ENCODE measurements at places on chromosomes 13 and 19.

DNA sequence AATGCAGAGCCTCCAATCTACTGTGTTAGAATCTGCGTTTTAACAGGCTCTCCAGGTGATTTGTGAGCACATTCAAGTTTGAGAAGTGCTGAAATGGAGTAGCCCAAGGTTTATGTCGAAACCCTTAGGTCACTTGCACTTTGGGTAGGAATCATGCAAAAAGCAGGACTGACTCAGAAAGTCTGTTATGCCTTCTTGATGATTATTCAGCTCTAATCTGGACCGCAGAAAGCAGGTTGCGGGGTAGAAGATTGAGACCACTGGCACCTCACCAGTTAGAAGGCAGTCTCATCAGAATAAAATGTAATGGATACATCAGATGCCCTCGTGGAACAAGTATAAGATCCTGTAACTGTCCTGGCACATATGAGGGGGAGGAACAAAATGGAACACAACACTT is 326.3 kb downstream of the DCLK1 start:
- DNase-seq: no peak

DNA sequence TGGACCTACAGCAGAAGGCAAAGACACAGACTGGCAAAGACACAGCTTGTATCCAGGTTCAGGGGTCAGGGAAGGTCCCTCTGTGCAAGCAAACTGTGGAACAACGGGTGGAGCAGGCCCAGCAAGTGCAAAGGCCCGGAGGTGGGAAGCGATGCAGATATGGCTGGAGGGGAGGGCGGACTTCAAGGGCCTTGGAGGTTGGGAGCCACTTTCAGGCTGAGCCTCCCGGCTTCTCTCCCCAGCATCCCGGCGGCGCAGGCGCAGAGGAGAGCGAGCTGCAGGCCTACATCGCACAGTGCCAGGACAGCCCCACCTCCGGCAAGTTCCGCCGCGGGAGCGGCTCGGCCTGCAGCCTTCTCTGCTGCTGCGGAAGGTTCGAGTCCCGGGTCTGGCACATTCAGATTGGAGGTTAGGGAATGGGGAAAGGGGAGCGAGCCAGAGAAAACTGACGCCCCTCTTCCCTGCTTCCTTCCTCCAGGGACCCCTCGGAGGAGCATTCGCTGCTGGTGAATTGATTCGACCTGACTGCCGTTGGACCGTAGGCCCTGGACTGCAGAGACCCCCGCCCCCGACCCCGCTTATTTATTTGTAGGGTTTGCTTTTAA is 2.1 kb upstream of the PNPLA6 start:
- DNase-seq: no peak

GRCh38 chr13:98797456-98797855 is 45.0 kb upstream of the SLC15A1 start:
- no peak for DNase-seq

DNA sequence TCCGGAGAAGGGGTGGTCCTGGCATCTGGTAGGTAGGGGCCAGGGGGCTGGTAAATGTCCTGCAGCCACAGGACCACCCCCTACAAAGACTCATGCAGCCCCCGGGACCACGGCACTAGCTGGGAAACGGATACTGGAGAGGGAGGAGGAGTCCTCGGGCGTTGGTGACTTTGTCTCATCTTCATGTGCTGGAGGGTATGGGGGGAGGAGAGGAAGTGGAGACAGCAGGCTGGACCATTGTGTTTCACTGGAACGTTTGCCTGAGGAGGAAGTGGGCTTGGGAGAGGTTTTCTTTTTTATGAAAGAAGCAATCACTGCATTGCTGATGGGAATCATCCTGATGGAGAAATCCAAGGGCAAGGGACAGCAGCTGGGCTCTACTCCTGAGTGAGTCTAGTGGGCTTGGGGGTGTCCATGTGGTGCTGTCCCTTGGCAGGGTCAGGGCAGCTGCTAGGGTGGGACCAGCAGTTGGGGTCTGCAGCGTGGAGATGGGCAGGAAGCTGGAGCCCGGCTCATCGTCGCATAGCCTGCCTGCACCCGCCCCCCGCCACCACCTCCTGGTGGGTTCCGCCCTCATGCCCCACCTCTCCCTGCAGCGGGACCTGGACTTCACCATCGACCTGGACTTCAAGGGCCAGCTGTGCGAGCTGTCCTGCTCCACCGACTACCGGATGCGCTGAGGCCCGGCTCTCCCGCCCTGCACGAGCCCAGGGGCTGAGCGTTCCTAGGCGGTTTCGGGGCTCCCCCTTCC is 1.7 kb upstream of the ADM5 start:
- no peak for DNase-seq

DNA sequence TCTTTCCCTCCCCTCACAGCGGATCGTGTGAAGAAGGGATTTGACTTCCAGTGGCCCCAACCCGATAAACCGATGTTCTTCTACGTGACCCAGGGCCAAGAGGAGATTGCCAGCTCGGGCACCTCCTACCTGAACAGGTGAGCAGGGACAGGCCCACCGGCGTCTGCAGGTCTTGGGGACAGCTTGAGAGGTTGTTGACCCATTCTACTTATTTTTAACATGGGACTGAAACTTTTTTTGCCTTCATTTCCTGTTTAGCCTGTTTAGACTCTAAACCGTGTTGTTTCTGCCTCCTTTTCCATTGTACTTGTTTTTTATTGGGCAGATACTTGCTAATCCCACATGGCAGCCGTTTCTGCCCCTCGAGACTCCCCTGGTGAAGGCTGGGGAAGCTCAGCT is 28.5 kb downstream of the UPF1 start:
- DNase-seq: no peak

DNA sequence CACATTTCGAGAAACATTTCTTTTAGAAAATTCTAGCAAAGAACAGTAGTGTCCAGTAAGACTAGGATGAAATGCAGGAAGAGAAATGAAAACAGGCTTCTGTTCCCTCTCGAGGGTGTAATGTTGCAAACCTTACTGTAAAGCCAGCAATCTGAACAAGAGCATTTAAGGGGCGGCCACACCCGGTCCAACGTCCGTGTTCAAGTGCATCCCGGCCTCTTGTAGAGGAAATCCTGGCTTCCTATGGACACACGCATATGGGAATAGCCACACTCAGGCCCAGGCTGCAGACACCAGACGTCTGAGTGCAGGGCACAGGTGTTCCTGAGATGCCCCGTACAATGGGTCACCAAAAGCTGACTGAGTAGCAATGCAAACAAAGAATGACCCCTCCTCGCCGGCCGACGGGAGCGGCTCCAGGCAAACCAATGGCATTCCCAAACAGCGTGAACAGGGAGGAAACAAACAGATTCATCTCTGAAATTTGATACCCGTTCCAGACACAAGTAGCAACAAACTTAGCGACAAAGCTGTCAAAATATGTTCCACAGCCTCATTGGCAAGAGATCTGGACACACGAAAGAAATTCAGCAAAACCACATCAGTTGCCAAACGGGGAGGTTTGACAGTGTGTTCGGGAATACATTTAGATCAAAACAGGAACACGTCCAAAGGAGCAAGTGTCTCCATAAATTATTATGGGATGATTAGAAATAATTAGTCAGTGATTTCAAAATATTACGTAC is 278.6 kb upstream of the TSHZ3 start:
- DNase-seq: no peak

GRCh38 chr19:47742634-47743033 is 2.7 kb upstream of the NOP53 start:
- no peak for DNase-seq

GRCh38 chr19:11535792-11536595 is 2.7 kb upstream of the CNN1 start:
- DNase-seq: peak; percentile 71

DNA sequence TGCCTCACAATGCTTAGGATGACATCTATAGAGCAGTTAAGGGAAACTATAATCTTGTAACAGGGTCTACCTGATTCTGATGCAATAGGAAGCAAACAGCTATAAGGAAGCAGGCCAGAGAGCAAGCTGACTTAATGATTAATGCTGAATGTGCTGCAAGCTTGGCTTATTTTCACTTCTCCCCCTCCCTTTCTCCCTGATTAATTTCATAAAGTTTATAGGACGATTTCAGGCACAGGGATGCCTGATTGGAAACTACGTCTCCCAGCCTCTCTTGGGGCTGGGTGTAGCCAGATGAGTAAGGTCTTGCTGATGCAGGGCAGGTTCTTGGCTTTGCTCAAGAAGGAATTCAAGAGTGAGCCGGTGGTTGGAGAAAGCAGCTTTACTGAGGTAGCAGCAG is 82.8 kb upstream of the MRI1 start:
- DNase-seq: no peak

DNA sequence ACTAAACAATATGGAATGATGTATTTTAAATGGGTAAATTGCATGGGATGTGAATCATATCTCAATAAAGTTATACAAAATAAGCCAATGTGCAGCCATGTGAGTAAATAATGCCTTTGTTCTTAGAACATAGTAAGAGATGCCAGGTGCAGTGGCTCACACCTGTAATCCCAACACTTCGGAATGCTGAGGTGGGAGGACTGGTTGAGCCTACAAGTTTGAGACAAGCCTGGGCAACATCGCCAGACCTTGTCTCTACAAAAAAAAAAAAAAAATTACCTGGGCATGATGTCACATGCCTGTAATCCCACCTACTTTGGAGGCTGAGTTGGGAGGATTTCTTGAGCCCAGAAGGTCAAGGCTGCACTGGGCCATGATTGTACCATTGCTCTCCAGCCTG is 230.7 kb downstream of the RFC3 start:
- DNase-seq: no peak

DNA sequence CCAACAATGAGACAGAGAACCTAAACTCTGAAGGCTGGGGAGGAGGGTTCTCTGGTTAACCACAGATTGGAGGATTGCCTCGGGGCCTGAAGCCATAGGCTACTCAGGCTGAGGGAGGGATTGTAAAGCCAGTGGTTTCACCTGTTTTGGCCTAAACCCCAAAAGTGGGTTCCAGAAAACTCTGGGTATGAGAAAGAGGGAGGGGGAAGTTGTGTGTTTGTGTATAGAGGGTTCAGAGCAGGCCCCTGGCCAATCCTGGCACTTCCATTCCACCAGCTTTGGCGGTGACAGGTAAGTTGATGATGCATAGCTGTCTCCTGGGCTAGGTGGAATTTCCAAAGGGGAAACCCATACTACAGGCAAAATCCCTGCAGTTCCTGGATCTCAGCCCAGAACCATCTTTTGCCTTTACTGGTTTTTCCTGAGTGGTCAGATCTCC is 13.5 kb upstream of the CCDC97 start:
- DNase-seq: no peak

DNA sequence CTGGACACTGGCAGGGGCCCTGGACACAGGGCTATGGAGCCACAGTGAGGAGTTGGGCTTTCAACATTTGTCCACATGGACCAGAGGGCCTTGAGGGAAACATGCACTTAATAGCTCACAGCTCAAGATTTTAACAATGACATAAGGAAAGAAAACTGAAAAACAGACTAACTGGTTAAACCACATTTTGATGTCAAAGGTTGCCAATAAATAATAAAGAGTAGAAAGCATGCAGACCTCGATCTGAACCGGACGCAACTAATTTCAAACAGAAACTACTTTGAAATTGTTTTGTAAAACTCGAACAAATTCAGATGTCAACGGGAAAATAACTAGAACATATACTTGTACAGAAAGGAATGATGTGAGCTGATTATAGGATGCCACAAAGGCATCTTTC is 15.5 kb upstream of the ZNF888 start:
- DNase-seq: no peak

- no peak for DNase-seq
Measured at GRCh38 chr13:66995203-66995611, 234.9 kb downstream of the PCDH9 start.

DNA sequence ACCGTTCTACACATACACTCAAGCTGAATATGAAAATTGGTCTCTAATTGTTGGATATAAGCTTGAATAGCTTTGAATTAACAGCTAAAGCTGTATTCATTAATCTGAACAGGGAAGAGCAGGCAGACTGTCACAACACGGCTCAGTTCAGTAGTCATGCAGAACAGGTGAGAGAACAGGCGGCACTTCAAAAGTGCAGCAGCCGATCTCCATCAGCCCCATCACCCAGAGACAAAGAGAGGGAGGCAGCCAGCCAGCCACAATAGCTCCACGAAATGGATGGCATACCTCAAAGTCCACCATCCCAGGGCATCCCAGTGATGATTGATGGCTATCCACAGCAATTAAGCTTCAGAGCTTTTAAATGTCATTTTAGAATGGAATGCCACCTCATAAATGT is 419.2 kb downstream of the OLFM4 start:
- no peak for DNase-seq

DNA sequence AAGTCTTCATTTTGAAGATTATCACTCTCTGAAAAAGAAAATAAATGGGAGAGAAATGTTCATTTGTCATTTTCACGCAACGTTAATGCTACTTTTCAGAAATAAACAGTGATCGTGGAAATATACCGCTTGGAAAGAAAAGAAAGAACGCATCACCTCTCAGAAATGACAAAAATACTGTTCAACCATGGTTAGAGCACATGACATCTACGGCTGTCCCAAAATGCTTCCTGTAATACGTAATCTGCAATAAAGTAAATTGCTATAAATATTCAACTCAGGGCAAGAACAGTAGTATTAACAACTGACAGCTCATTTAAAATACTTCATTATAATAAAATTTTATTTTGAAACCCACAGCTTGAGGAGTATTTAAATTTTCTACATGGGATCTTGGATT is 15.2 kb downstream of the LATS2 start:
- DNase-seq: no peak

DNA sequence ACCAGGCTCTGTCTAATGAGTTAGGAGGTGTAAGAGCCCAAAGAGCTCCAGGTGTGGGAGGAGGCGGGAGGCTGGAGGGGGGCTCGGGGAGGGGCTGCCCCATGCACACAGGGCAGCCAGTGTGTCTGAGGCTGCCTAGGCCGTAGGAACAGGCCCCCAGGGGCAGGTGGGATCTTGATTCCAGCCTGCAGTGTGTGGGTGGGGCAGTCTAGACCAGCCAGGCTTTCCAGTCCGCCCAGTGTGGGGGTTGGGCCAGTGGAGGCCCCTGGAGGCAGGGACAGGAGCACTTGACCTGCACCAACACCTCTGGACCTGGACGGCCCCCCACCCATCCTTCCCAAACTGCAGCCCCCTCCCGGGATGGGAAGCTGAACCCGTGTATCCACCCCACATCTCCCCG is 5.4 kb upstream of the CAMSAP3 start:
- no peak for DNase-seq

DNA sequence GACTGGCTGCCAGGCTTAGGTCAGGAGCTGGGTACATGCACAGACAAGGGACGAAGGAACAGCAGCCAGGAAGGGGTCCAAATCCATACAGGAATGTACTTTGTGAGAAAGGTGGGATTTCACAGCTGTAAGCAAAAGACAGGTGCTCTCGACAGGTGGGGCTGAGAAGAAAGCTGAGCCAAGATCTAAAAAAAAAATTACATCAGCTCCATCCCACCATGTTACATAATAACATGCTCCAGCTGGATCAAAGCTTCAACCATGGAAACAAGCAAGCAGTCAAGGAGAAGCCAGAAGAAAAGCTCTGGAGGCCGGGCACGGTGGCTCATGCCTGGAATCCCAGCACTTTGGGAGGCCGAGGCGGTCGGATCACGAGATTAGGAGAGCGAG is 8.0 kb downstream of the UBXN6 start:
- DNase-seq: no peak

DNA sequence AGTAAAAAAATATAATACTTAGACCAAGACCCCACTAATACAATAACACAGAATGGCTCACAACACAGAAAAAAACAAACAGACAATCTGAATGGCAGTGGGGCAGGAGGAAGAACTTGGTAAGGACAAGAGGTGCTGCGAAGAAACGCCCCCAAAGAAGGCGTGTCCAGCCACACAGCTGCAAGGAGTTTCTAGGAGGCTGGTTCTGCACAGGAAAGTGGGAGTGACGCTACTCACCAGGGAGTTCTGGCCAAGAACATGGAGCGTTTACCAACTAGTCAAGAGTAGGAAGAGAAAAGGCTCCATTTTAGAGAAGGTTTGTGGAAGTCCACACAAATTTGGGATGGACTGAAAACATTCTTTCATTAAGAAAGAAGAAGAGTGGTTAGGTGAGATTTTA is 95.3 kb upstream of the SLC15A1 start:
- DNase-seq: no peak

Data from activated effector memory CD4-positive, alpha-beta T cell treated with Interleukin-2 at 50 U/mL for 16 hours (primary cell).